Stimulated activated CD4-positive, alpha-beta T cell treated with anti-CD3 and anti-CD28 coated beads, Interleukin-15, amount 100 ng/mL, for 24 hours (primary cell): ENCODE measurements at places on chromosomes 6 and 20.

GRCh38 chr20:57998981-57999464 lies 229.4 kb downstream of the ANKRD60 start:
- DNase-seq = no peak

GRCh38 chr6:90040931-90041330 lies 146.7 kb downstream of the GJA10 start:
- DNase-seq = no peak

GRCh38 chr6:139148557-139149235 lies 13.8 kb downstream of the HECA start:
- DNase-seq = no peak

- no peak for DNase-seq
These were observed 40.0 kb downstream of the FRK start for GRCh38 chr6:116020738-116021137.

- DNase-seq = no peak
These were observed 48.3 kb upstream of the KIF25 start for GRCh38 chr6:167949121-167949684.
